NCI-H1417 treated with DMSO at 0.1 percent for 48 hours (cell line): ENCODE measurements at places on chromosomes 7 and 10.

GRCh38 chr10:26044141-26044749 lies 110.2 kb downstream of the MYO3A start:
- DNase-seq: no peak

DNA sequence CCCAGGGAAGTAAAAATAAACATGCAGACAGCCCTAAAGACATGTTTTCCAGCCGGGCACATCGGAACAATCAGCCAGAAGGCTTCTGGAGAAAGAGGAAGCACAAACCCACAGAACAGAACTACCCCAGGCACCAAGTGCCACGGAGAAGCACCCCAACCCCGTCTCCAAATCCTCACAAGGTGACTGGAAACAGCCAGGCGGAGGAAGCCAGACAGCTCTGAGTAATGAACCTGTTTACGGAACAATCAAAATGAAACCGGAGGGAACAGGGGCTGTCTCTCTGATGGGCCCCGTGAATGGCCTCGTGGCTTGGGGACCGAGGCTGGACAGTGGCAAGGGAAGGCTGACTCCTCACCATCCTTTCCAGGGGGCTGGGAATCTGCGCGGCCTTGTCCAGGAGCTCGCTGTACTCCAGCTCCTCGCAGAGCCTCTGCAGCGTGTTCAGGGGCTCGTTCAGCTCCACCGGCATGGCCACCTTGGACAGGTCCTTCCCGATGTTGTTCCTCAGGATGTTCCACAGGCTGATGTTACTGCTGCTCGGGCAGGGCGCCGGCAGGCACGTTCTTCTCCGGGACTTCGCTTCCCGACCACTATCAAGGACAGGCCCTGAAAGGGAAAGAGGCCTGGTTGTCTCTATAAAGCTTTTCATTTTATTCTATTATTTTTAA lies 77.0 kb upstream of the GSDME start:
- no peak for DNase-seq

DNA sequence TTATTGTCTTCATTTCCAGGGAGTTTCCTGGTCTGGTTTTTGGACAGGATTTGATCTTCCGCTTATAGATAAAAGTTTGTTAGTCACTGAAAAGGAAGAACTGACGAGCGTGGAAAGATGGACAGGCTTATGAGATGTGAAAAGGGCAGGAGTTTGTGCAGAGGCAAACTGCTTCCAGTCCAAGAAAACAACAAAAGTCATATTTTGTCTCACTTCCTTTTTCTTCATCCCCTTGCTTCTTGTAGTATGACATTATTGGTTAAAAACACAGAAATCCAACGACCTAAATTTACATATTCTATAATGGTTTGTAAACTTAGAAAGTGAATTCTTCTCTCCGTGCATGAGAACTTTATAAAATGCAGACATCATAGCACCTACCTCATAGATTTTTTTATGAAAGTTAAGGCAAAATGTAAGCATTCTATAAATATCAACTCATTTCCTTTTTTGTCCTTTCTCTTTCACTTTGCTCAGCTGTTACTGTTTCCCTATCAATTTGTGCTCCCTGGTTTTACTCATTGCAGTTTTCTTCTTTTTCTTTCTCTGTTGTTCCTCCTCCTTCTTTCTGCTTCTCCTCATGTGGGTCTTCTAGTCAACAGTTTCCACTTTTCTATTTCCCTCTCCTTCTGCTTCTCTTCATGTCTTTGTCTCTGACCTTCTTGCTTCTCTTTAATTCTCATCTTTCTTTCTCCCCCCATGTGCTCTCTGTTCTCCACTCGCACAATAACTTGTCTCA lies 370.2 kb downstream of the ARL4A start:
- no peak for DNase-seq

DNA sequence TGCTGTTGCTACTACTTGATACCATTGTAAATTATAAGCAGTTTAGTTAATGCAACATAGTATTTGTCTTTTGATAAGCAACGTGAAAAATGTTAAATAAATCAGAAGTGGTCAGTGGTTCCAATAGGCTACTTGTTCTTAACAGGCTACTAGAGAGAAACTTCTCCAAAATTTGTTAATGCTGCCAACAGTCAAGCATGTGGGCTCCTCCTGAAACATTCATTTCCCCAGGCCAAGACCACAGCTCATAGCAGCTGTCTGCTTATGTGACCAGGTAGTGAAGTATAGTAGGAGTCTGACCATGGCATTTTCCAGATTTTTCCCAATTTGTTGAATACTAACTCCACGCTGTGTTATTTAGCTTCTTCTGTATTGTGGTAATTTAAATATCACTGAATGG lies 81.0 kb downstream of the CYP51A1 start:
- DNase-seq: no peak

DNA sequence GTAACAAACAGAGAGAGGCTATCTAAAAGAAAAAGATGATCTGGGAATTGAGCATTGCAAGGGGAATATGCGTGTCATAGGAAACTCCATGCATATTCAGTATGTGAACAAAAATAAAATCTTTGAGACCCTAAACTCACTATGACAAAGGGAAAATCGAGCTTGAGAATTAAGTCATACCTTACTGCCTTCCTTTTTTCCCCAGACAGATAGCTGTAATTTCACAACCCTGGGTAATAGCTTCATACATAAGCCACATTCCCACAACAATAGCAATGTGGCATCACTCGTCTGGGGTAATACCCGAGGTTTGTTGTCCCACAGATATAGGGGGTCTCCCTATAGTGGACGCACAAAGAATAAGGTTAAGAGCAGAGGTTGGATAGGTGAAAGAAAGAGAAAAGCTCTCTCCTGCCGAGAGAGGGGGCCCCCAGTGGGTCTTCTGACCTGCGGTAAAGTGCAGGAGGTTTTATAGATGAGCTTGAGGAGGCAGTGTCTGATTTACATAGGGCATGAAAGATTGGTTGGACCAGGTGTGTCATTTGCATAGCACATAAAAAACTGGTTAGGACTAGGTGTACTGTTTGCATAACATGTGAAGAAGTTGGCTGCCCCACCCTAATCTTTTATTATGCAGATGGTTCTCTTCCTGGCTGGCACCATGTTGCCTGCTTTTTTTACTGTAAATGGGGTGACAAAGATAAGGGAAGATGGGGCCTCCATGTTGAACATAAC lies 11.6 kb downstream of the CYP3A43 start:
- no peak for DNase-seq

GRCh38 chr10:124911124-124912067 lies 30.5 kb upstream of the ZRANB1 start:
- DNase-seq: no peak

DNA sequence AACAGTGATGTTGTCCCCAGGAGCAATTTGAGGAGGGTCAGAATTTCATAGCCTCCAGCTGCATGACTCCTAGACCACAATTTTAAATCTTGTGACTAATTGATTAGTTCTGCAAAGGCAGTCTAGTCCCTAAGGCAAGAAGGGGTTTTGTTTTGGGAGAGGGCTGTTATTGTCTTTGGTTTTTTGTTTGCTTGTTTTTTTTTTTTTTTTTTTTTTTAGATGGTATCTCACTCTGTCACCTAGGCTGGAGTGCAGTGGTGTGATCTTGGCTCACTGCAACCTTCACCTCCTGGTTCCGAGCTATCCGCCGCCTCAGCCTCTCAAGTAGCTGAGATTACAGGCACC lies 117.0 kb downstream of the MARCHF5 start:
- DNase-seq: no peak

DNA sequence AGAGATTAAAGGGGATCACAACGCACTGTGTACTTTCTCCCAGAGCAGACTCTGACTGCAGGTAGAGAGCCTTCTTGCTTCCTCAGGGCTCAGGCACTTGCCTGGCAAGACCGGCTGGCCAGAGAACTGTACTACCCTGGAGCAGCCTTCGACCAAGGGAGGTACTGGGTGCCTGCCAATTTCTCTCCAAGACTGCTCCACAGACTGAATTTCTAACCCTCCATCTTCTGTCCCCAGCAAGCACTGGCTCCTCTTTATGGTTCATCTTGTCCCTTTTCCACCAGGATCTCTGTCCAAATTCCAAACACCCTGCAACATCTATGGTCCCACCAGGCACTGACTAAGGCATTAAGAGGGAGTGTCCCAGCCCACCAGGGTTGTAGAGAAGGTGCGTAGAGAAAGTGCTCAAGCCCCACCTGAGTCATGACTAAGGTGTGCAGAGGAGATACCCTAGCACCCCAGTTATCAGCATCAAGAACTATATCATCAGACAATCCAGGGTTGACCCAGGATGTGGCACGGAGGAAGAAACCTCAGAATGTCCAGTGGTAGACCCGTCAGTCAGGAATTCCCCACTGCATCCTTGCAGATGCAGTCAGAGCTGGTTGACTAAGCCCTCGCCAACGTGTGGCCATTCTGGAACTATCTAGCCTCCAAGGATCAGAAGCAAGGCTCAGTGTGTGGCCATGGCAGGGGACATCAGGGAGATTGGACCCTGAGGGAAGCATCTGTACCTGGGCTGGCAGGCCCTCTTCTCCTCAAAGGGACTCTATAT lies 60.9 kb upstream of the CAMK2B start:
- no peak for DNase-seq

GRCh38 chr10:20877986-20878983 lies 18.8 kb downstream of the NEBL start:
- DNase-seq: no peak

DNA sequence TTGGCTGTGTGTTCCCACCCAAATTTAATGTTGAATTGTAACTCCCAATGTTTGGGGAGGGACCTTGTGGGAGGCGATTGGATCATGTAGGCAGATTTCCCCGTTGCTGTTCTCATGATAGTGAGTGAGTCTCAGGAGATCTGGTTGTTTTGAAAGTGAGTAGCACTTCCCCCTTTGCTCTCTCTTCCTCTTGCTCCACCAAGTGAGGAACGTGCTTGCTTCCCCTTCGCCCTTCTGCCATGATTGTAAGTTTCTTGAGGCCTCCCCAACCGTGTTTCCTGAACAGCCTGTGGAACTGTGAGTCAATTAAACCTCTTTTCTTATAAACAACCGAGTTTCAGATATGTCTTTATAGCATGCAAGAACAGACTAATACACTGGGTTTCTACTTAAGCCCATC lies 176.3 kb downstream of the CDK14 start:
- DNase-seq: no peak

- DNase-seq: no peak
Measured at GRCh38 chr7:144032985-144033709, 15.6 kb upstream of the OR2A5 start.

DNA sequence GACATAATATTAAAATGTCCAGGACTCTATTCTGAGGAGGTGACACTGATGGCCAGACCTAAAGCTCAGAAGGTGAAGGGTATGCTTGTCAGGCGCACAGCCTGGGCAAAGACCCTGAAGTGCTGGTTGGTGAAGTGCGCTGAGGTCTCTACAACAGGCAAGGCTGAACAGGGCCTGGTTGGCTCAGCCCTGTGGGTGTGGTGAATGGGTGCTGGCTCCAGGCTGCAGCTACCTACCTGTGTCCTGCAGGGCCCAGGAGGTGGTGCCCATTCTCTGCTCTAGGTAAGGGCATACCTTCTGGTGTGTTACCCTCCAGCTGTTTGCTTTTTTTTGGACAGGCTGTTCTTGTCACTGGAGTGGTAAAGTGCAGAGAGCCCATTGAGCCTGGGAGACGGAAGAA lies 85.1 kb downstream of the RAMP3 start:
- DNase-seq: no peak

DNA sequence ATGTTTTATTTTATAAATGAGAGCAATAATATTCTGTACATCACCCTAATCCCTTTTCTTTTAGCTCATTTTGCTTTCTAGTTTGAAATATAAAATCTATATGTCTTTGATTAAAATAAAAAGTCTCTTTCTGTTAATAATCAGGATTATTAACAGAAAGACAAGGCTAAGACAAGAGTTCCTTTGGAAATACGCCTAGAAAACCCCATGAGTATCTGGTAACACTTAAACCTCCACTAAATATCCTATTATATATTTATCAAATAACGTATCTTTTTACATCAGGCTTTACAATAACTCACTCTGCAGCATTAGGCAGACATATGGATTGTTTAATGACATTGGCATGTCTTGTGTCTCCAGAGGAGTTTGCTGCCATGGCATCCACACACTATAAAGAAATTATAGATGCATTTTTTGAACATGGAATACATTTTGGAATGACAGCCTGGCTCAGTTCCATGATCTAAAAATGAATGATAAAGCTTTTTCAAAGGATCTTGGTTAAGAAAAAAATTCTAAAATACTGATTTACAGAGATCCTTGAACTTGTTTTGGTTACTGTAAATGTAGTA lies 98.7 kb downstream of the TMEM26 start:
- no peak for DNase-seq

GRCh38 chr10:73920089-73920488 lies 9.2 kb downstream of the PLAU start:
- no peak for DNase-seq

DNA sequence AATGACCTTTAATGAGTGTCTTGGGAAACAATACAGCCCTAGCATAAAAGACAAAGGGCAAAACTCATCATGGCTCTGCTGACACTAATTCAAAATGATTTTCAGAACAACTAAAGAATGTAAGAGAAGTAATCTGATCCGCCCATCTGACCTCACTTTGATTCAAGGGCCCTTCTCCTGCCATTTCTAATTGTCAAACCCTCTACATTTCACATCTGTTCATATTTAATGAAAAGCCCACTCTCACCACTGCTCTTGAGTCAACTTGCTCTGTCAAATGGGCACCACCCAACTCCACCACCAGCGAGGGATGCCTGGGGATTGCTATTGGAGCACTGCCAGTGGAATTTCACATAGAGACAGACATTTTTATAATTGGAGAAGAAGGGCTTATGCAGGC lies 639.2 kb downstream of the KCNMA1 start:
- DNase-seq: no peak

GRCh38 chr7:7491044-7491443 lies 44.6 kb downstream of the COL28A1 start:
- DNase-seq: no peak

DNA sequence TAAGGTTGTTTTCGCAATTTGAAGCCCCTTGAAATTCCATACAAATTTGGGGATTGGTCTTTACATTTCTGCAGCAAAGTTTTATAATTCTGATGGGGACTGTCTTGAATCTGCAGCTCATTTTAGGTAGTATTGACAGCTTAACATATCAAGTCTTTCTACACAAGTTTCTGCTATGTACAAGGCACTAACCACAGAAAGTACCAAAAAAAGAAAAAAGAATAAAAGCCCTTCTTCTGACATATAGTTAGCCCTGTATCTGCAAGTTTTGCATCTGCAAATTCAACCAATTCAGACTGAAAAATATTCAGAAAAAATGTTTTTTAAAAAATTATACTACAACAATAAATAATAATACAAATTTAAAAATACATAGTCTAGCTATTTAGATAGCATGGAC lies 15.3 kb downstream of the POT1 start:
- DNase-seq: no peak

GRCh38 chr7:112199035-112199655 lies 7.1 kb downstream of the DOCK4 start:
- no peak for DNase-seq
